ENCODE measurements at places on chromosomes 6 and 20.

DNA sequence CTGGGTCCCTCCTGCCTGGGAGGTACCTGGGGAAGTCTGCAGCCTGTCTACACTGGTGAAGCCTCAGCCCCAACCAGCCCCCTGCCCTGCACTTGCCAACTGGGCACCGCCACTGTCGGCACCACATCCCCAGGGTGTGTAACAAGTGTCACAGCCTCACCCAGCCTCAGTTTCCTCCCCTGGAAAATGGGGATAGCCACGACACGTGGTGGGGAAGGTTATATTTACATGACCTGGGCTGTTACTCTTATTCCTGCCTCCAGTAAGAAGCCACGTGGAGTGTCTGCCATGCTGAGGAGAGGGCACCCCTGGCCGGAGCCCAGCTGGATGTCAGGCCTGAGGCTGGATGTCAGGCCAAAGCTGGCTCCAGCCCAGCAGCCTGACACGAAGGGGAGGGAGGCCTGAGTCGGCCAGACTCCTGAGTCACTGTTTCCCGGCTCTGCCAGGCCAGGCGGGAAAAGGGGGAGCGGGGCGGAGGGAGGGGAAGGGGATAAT lies 44.9 kb downstream of the SNAI1 start:
- DNase-seq: peak; percentile 95

- peak; percentile 5 for DNase-seq
Observed at GRCh38 chr6:81054036-81054435, 698.4 kb downstream of the TENT5A start.

GRCh38 chr6:50541941-50542340 lies 171.4 kb upstream of the TFAP2D start:
- DNase-seq: no peak

DNA sequence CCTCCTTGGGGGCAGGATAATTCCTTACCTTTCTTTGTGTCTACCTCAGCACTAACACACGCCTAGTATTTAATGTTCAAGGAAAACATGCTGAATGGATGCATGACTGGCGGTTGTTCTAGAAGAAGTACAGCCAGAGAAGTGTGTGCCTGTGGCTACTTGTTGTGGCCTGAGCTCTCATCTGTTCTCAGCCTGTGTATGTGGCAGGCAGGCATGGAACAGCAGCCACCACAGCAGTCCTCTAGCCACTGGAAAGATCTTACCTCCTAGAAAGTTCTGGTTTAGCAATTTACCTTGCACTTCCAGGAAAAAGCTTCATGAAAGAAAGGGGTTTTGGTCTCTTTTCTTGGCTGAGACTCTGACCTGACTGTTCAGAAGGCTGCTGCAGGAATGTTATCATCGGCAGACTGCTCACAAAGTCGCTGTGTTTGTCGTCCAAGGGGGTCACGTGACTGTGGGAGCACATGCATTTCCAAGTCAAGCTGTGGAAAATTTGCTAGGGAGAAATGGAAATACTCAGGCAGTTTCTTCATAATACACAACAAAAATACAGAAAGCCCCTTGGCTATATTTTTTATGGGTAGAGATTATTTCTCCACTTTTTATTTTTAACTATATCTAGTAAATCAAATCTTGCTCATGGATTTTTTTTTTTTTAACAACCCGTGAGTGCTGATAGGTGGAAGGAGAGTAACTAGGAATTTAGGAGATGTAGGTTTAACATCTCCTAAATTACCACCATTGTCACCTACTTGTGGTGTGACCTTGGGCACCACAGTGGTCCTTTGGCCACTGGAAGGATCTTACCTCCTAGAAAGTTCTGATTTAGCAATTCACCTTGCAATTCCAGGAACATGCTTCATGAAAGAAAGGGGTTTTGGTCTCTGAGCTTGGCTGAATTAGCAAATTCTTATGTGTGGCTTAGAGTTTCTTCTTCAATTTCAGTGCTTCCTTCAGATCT lies 110.8 kb upstream of the GPR6 start:
- DNase-seq: no peak

DNA sequence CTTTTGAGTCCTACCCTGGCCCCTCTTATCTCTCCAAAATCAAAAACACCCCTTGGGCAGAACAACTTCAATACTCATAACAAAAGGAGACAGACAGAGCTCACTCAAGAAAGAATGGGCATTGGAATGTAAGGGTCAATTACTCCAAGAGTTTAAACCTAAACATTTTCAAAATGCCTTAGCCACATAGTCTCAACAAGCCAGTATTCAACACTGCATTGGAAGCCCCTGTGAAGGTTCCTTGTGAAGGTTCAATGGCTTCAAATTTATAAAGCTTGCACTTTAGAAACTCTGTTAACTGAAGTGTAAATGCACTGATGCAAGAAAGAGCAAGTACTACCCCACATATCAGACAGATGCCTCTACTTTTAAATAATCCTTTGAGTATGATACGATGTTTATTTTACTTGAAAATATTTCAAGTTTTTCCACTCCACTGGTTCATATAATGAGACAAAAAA lies 139.1 kb upstream of the LAMP5 start:
- DNase-seq: no peak

DNA sequence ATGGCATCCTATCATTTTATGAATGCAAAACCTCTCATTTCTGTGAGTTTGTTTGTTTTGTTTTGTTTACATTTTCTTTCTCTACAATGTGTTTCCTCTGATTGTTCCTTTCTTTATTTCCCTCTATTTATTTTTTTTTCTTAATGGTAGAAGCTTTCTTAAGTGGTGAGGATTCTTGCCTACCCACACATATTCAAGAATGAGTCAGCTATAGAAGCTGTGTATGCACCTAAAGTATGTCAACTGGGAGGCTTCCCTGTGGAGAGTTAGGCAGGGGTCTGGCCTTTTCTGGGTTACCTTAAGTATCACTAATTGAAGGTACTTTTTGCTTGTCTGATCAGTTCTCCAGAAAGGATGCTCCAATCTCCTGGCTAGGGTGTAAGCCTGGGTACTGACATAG lies 354.0 kb downstream of the ESR1 start:
- peak; percentile 42 for DNase-seq

DNA sequence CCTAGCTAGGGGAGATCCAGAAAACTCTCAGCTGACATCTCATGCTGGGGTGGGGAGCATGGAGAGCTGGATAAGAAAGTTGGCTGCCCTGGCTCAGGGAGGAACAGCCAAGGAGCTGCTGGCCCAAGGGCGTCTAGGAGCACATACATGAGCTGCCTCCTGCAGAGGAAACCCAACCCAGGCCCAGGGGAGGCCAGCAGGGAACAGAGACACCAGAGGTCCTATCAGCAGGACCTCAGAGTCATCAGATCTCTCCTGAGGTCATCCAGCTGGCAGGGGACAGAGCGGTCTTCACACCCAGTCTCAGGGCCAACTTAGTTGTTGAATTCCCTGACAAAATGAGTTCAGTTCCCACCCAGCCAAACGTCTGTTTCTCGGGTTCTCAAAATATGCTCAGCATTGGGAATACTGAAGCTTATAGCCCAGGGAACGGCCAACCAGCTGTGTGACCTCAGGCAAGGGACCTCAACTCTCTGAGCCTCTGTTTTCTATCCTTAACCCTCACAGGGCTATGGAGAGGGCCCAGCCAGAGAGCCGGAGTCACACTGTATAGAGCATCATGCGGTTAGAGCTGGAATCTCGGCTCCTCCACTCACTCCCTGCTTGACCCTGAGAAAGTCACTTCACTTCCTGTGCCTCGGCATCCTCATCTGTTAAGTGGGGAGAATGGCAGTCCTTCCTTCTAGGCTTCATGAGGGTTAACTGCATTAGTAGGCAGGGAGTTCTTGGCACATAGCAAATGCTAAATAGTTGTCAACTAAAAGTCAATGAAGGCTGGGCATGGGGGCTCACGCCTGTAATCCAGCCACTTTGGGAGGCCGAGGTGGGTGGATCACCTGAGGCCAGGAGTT lies 13.8 kb downstream of the ADA start:
- DNase-seq: no peak

GRCh38 chr20:6116758-6117157 lies 6.1 kb downstream of the FERMT1 start:
- DNase-seq: no peak

GRCh38 chr6:170235391-170236125 lies 55.3 kb downstream of the DLL1 start:
- no peak for DNase-seq

GRCh38 chr20:22285555-22285954 lies 298.8 kb downstream of the FOXA2 start:
- no peak for DNase-seq

GRCh38 chr6:148693882-148694484 lies 52.8 kb upstream of the UST start:
- DNase-seq: no peak

GRCh38 chr6:125798734-125799508 lies 8.2 kb downstream of the NCOA7 start:
- DNase-seq: peak; percentile 13

DNA sequence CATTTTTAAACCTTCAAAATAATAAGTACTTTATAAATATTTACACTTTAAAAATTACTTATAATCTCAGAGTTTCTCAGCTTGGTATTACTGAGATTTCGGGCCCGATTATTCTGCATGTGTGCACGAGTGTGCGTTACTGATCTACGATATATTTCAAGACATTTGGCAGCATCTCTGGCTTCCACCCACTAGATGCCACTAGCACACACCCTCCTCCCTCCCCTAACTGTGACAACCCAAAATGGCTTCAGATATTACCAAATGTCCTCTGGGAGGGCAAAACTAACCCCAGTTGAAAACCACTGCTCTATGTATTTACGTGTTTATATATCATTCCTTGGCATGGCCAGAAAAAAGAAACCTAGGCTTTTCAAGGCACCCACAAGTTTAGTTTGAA lies 95.9 kb downstream of the FYN start:
- DNase-seq: no peak

DNA sequence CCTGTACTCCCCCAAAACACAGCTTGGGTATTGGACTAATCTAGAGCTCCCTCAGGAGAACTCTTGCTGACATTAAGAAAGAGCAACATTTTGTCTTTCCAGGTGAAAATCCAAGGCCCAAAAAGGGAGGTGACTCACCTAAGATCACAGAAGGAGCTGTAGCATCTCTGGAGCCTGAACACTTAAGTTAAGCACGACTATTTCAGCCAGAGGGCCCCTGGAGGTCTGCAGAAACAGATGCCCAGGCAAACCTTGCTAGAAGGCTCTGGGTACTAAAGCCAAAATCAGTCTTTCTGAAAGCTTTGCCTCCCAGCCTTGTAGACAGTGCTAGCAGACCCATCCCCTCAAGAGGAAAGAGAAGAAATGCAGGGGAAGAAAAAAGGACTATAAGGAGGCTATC lies 8.8 kb downstream of the EDN1 start:
- no peak for DNase-seq

- peak; percentile 39 for DNase-seq
Observed at GRCh38 chr6:133891149-133891926, 2.4 kb downstream of the TCF21 start.

- DNase-seq: no peak
Observed at GRCh38 chr6:2998998-2999617, 586 bp upstream of the NQO2 start.

- DNase-seq: no peak
Observed at GRCh38 chr6:79814940-79815339, 132.4 kb downstream of the ELOVL4 start.

DNA sequence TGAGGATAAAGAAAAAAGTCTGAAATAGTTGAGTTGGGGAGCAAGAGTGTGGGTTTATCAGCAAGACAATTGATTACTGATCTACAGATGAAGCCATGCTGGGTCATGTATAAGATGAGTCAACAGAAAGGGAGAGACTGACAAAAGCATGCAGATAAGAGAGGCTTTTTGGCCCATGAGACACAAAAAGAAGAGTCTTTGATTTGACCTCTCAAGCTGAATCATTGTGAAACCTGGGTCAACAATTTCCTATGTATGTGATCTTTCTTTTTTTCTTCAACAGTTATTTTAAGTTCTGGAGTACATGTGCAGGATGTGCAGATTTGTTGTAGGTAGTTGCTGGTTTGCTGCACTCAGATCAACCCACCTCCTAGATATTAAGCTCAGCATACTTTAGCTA lies 15.9 kb downstream of the RIMS1 start:
- DNase-seq: no peak

- no peak for DNase-seq
Observed at GRCh38 chr6:139904158-139904533, 529.7 kb upstream of the CITED2 start.

- DNase-seq: no peak
Observed at GRCh38 chr6:166758136-166758704, 131.2 kb upstream of the RPS6KA2 start.

GRCh38 chr6:121584586-121585369 lies 149.3 kb downstream of the GJA1 start:
- DNase-seq: peak; percentile 35

DNA sequence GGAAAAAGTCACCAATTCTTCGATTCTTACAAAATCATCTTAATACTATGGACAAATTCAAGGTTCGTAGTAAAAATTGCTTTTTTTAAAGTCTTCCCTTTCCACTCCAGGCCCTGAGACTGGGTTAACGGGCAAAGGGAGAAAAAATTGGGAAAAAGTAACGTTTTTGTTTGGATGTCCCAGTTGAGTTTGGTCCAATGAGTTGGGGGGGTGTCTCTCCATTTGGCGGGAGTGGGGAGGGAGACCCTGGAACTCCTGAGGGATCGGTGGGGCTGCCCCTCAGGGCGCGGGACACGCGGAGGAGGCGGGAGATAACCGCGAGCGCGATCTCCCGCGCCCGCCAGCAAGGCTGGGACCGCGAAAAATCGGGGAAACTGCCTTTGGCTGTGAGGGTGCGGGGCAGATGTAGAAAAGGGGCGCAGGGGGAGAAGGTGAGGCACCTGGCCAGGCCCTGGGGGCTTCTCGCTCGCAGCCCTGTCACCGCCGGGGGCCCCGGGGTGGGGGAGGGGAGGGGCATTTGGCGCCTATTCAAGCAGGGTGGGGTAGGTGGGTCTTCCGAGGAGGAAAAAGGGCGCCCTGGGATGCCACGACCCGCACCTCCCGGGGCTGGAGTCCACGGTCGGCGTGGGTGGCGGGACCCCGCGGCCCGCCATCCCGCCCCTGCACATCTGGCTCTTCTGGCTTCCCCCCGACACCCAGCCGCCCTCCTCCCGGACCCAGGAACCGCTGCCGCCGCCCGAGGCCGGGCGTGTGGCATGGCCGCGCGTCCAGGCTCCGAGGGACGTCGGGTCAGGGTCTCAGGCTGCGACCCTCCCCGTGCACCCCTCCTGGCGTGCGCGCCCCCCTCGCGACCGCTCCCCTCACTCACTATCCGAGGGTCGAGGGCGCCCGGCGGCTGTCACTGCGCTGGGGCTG lies 595 bp downstream of the FBXO5 start:
- DNase-seq: peak; percentile 17

- DNase-seq: no peak
Observed at GRCh38 chr20:61636531-61637116, 384.6 kb downstream of the CDH4 start.

- DNase-seq: no peak
Observed at GRCh38 chr6:52995913-52996645, 995 bp upstream of the GSTA4 start.

DNA sequence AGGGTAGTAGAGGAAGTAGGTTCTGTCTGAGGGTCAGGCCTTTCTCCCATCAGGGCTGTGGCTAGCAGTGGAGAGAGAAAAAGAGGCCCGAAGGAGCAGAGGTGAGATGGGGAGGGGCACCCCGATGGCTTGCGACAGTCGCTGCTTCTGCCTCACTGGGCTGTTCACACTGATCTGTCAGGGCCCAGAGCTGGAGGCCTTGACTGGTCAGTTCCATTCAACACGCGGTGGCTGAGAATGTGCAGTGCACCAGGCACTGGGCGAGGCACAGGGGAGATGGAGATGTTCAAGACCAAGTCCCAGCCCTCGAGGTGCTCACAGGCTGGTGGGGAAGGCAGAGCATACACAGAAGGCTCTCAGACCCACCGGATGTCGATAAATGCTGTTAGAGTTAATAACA lies 21.4 kb downstream of the SLC12A5 start:
- DNase-seq: no peak
